Smooth muscle cell of bladder (primary cell): ENCODE measurements at places on chromosomes 5 and 9. TPM values are rescaled to one million over a fixed set of nuclear protein-coding genes. Genes with fewer than 3 reads are reported as not detected.

CCDC171 gene
- total RNA-seq: 1.7 and 2.3 TPM in 2 replicates

NEURL1B gene
- total RNA-seq: 0.71 and 0.74 TPM in 2 replicates

IL3 gene
- not detected in 2 replicates for total RNA-seq

KIF2A gene
- total RNA-seq: 37.7 and 42.1 TPM in 2 replicates

PCDH1 gene
- total RNA-seq: 0.55 and 1.00 TPM in 2 replicates

DCTN3 gene
- total RNA-seq: 105 and 113 TPM in 2 replicates

CTSV gene
- total RNA-seq: 0.28 and 0.37 TPM in 2 replicates

CER1 gene
- total RNA-seq: not detected in 2 replicates

BSPRY gene
- not detected in 2 replicates for total RNA-seq

GGTA1 gene
- total RNA-seq: not detected in 2 replicates

OR1L4 gene
- not detected in 2 replicates for total RNA-seq

DNM1 gene
- 5.7 and 9.6 TPM in 2 replicates for total RNA-seq

ORM1 gene
- not detected in 2 replicates for total RNA-seq

NEUROG1 gene
- total RNA-seq: not detected in 2 replicates

ANP32B gene
- total RNA-seq: 7.8 and 10.2 TPM in 2 replicates

DCAF12 gene
- total RNA-seq: 7.8 and 9.3 TPM in 2 replicates

GHR gene
- total RNA-seq: 1.1 and 3.8 TPM in 2 replicates

MYOZ3 gene
- total RNA-seq: 0.14 and 0.37 TPM in 2 replicates

MYO10 gene
- total RNA-seq: 61.0 and 105 TPM in 2 replicates

FUT7 gene
- not detected in 2 replicates for total RNA-seq

SLC35D2 gene
- total RNA-seq: 13.4 and 17.2 TPM in 2 replicates

PANK3 gene
- total RNA-seq: 29.2 and 34.0 TPM in 2 replicates

SV2C gene
- total RNA-seq: not detected in 2 replicates

ZNF484 gene
- total RNA-seq: 10.5 and 12.3 TPM in 2 replicates

TTC33 gene
- total RNA-seq: 12.9 and 13.5 TPM in 2 replicates

SLC25A2 gene
- total RNA-seq: 0.14 and 0.18 TPM in 2 replicates

PTGDS gene
- total RNA-seq: 2.3 and 14.1 TPM in 2 replicates

SQSTM1 gene
- 682 and 1,060 TPM in 2 replicates for total RNA-seq

CRB2 gene
- total RNA-seq: under 0.01 TPM in 2 replicates

CCDC187 gene
- total RNA-seq: under 0.01 TPM in 2 replicates

IPPK gene
- 12.1 and 13.9 TPM in 2 replicates for total RNA-seq

DRD1 gene
- under 0.01 and 0.14 TPM in 2 replicates for total RNA-seq

PCDHA9 gene
- total RNA-seq: under 0.01 and 0.18 TPM in 2 replicates

RPP25L gene
- total RNA-seq: 24.8 and 25.9 TPM in 2 replicates

MEGF10 gene
- 0.14 TPM in 1 of 2 replicates, not detected in the other for total RNA-seq

PCDHB4 gene
- 0.09 and 0.14 TPM in 2 replicates for total RNA-seq

GNA14 gene
- total RNA-seq: 0.57 and 1.4 TPM in 2 replicates

DDX4 gene
- total RNA-seq: not detected in 2 replicates

CCNJL gene
- total RNA-seq: 0.14 and 0.18 TPM in 2 replicates
